ENCODE measurements at places on chromosomes 6 and 20. TPM values are rescaled to one million over a fixed set of nuclear protein-coding genes. Genes with fewer than 3 reads are reported as not detected.
A peak's percentile ranks its signal among the peaks of the same experiment; 100 is the strongest.

Gene DDX43
- total RNA-seq, result 1.2 TPM

Gene OR2B6
- total RNA-seq, result not detected

Gene SLC26A8
- not detected for total RNA-seq

Gene CASS4
- total RNA-seq, result not detected

DNA sequence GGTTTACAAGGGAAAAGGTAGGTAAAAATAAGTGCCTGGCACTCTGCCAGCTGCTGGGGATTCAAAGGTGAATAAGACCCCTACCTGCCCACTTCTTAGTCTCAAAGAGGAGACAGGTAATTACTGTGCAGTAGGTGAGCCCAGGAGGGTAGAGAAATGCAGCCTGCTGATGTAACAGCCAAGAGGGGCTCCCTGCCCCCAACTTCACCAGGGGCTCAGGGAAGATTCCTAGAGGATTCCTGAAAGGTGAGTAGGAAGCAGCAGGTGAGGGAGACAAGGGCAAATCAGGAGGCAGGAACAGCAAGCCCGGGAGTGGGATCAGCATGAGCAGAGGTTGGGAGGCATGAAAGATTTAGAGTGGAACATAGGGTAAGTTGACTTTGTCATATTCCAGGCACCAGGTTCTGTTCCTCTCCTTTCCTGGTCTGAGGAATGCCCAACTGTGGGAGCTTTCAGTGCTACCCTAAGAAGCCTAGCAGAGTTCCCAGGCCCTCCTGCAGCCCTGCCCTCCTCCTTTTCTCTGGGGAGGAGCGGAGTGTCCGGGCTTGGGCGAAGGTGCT, 258.1 kb downstream of the LRFN2 start:
- no peak for DNase-seq

DNA sequence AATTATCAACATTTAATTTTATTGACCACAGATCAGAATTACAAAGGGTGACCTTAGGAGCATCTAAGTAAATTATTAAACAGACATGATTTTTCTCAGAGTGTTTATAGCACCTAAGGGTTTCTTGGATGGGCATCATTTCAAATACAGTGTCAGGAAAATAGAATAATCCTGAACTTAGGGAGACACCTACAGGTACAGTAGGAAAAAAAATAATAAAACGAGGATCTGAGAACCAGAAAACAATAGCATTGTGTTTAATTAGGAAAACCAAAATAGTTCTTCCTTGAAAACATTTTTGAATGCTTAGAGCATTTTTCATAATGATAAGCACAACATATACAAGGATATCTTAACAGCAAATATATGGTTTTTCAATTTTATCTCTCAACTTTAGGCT, 39.2 kb downstream of the MMUT start:
- peak; percentile 18 for DNase-seq

DNA sequence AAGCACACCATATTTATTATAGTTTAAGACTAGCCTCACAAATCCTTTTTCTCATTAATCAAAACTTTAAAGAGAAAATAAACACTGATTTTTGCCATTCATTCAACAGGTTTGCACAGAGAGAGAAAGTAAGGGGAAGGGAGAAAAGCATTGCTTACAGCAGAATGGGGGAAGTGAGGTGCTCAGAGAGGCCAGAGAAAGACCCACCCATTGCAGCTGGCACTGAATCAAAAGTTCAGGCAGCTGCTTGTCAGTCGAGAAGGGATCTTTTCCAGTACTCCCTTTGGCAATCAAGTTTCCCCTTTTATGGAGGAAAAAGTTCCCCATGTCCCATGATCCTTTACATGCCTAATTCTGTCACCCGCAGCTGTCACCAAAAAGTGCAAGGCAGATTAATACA, 8.0 kb upstream of the CRISP2 start:
- DNase-seq, result no peak

DNA sequence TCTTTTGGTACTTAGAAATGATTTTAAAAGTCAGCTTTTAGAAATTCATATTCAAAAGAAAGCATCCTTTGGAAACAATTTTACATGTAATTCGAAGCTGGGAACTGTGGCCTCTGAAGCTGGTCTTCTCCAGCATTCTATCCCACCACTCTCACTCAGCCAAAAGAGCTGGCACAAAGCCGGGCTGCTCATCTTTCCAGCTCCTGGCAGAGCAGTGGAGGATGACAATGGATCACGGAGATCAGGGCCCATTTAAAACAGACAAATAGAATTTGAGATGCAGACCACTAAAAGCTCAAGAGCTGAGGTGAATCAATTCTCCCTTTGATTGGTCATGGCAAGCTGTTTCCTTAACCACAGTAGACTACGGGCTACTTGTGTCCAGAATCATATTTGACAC, 60.6 kb downstream of the OTOR start:
- no peak for DNase-seq
